GM13977 (cell line): ENCODE measurements at places on chromosomes 5 and 9.

DNA sequence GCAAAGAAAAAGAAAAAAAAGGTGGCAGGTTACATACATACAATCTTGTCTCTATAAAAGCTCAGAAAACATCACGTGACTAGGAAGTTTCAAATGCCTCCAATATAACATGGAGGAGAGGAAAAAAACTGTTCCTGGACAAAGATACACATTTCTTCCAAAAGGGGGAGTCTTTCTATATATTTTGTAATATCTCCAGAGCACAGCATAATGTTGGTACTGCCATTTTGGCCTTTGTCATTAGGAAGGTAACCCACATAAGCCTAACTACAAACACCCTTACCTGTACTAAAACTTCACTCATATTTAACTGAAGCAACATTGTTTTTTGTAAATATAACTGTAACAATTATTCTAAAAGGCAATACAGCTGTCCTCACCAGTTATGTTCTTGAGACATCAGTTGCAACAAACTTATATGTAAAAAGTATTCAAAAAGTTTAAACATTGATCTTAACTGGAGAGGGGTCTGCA is 1.2 kb upstream of the BTF3 start:
- no peak for DNase-seq

DNA sequence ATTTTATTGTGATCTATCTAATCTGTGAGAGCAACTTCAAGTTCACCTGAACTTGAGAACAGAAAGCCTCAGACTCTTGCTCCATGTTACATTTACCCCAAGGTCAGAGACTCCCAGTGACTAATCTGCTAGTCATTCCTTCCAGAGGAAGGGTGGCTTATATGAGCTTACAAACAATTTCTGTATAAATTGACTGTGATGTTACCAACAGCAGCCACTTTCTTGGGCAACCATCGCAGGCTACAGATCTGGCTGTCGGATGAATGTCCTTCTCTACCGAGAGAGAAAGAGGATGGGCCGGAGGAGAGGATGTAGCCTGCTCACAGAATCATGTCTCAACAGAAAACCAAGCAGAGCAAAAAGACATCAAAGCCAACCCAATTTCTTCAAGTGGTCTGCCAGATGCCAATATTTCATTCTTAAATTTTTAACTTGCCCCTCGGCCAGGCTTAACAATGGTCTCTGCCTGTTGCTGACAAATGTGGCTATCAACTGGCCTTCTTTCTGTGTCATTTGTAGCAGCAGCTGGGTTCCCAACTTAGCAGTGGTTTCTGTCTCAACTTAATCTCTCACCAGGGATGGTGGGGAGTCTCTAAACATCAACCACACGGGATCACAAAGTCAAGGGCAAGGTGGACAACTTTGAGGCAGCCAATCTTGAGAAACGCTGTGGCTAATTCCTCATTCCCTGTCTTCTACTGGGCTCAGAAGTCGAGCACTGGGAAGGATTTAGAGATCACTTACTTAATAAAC is 81.3 kb downstream of the RAPGEF1 start:
- DNase-seq: no peak

GRCh38 chr9:128768606-128769005 is 3.1 kb downstream of the ZER1 start:
- DNase-seq: no peak

DNA sequence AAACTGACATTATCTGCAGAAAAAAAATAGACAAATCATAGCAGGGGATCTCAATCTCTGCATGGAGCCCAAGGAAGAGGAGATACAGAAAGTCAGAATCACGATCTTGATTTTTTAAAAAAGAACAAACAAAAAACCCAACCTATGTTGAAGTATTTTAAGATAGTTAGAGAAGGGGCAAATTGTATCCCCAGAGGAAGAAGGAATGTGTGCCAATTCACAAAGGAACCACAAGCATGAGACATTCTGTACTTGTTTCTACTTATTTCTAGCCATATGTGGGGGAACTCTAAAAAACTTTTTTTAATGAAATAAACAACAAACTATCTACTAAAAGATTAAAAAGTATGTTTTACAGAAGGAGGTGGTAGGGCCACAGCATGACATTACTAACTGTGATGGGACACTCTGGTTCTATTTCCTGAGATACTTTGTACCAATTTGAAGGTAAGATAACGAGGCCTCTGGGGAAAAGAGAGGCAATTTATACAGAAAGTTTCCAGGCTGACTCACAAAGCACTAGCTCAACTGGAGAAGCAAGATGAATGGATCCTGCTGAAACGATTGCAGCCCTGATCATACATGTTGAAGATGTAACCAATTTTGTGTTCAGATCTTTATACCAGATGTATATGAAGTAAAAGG is 22.5 kb downstream of the RANBP3L start:
- no peak for DNase-seq

DNA sequence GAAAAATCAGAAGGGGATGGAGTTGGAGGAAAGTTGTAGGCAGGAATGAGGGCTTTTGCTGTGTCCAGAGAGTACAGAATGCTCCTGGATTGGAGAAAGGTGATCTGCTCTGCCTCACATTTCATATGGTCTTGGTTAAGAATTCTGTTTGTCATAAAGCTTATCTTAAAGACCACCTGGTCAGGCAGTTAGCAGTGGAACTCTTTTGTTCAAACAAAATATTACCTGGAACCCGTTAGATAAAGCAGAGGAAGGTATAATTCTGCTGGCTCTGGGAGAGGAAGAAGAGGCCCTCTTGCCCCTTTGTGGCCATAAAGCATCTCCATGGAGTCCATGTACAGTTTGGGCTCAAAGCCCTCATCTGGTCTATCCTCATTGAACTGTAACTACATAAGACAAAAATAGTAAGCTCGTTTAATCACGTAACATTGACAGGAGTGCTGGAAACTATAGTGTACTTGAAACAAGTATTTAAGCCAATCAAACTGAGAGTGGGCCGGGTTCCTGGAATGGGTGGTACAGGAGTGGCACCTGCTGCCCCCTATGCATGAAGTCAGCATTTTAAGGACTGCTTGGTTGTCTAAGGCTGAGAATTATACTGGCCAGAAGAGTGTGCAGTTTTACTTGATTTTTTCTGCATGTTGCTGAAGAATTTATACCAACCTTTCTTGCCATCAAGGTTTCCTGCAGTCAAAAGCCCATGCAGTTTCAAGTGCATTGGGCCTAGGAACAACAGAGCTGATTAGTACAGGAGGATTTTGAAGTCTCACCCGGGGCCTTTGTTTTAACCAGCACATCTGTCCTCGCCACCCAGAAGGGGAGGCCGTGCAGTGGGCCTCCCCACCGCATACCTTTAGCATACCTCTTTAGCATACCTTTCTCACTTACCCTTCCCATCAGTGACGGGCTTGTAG is 39.9 kb downstream of the STXBP1 start:
- no peak for DNase-seq

DNA sequence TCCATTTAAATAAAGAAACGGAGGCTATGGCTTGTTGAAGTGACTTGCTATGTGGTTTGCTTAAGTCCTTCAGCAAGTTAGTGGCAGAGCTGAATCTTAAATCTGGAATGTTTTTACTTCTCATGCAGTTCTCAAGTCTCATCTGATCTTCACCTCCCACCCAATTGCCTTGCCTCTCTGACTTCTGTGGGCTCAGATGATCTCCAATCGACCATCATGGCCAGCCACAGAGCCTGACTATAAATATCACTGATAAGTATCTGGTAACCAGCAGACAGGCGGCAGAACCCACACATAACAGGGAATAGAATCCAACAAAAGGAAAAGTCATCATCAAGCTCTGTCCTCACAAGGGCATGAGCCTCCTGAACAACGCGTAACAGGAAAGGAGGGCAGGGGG is 149.9 kb downstream of the FAM114A2 start:
- DNase-seq: no peak

GRCh38 chr5:4627929-4628328 is 512.2 kb upstream of the ADAMTS16 start:
- DNase-seq: no peak

DNA sequence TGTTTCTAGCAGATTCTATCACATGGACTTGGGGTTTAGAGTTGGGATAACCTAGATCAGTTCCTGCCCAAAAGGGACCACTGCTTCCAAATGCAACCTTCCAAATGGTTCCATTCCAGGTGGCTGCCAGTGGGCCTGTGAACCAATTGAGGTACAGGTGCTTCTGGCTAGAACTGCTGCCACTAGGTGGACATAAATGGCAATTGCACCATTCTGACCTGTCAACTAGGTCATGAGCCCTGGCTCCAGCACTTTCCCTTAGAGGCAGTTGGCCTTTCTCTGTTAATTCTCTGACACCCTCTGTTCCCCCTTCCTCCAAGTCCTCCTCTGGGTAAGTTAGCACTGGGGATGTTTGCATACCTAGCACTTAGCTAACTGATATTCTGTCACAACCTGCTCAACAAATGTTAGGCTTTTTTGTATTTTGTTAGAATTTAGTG is 16.6 kb upstream of the HEMGN start:
- peak; percentile 72 for DNase-seq

GRCh38 chr9:130235558-130236435 is 29.8 kb upstream of the HMCN2 start:
- DNase-seq: peak; percentile 73

DNA sequence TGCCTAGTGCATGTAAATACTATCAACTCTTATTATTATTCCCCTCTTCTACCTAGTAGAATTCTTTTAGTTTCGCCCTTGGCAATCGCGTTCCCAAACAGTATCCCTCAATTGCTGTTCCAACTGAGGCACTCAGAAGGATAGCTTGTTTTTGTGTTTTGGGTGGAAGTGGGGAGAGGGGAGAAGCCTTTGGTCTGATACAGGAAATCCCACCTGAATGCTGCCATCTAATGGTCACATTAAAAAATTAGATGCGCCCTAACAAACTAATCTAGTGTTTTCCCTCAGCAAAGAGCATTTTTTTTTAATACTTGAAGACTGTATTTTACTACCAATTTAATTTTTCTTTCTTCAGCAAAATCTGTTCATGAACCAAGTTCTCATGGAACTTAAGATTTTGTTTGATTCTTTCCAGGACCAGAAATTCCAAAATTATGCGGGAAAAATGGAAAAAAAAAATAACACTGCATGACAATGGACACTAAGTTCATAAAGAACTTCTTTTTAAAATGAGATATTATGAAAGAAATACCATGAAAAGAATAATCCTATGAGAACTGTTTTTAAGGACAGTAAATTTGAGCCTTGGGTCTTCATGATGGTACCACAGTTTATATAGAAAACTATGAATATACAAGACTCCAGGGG is 22.2 kb upstream of the GLDC start:
- peak; percentile 68 for DNase-seq

DNA sequence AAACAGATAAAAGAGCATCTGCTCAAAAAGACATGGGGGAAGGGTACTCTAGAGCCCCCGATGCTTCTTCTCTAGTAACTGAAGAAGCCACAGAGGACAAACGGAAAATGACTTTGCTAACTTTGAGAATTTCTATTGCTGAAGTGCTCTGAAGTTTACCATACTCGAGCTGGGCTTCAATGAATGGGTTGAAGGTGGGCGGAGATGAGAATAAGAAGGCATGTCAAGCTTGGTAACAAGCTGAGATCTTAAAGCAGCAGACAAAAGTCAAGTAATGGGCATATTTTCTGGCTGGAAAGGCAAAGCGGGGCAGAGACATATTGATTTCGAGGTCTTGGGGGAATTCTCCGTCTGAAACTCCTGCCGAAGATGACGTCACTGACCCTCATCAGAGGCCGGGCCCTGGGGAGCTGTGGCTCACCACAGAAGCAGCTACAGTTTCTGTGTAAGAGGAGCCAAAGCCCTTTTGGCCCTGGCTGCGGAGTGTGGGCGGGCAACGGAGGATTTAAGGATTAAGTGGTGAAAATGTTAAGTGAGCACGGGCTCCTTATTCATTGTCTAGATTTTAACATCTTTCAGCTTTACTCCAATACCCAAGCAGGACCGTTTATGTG is 115.8 kb upstream of the SLIT3 start:
- peak; percentile 6 for DNase-seq

- no peak for DNase-seq
Observed at GRCh38 chr9:116233160-116233530, 79.6 kb downstream of the PAPPA start.

DNA sequence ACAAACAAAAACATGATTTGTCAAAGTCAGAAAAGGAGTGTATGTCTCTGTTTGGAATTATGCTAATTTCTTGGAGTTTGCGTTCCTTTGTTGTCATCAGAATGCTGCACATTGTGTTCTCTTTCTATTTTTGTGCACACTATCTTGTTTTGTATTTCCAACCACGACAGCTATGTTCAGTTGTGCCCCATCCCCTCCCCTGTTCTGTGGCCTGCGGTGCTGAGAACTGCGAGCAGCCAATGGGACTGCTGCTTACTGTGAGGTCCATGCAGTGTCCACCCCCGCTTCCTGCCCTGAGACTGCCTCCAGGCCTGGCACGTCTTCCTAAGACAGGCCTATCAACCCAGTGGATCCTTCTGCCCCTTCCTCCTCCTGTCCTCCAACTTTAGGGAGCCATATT is 76.8 kb downstream of the PALM2AKAP2 start:
- DNase-seq: no peak

- no peak for DNase-seq
Observed at GRCh38 chr9:90946982-90947381, 145.4 kb downstream of the SYK start.

GRCh38 chr5:116507941-116508655 is 66.5 kb downstream of the SEMA6A start:
- DNase-seq: no peak

GRCh38 chr5:1006656-1007071 is 1.9 kb upstream of the NKD2 start:
- no peak for DNase-seq

- DNase-seq: no peak
Observed at GRCh38 chr9:82810915-82811314, 252.0 kb downstream of the RASEF start.

GRCh38 chr5:153018121-153018520 is 472.3 kb upstream of the GRIA1 start:
- no peak for DNase-seq

- no peak for DNase-seq
Observed at GRCh38 chr9:95021166-95021886, 294.8 kb downstream of the AOPEP start.

DNA sequence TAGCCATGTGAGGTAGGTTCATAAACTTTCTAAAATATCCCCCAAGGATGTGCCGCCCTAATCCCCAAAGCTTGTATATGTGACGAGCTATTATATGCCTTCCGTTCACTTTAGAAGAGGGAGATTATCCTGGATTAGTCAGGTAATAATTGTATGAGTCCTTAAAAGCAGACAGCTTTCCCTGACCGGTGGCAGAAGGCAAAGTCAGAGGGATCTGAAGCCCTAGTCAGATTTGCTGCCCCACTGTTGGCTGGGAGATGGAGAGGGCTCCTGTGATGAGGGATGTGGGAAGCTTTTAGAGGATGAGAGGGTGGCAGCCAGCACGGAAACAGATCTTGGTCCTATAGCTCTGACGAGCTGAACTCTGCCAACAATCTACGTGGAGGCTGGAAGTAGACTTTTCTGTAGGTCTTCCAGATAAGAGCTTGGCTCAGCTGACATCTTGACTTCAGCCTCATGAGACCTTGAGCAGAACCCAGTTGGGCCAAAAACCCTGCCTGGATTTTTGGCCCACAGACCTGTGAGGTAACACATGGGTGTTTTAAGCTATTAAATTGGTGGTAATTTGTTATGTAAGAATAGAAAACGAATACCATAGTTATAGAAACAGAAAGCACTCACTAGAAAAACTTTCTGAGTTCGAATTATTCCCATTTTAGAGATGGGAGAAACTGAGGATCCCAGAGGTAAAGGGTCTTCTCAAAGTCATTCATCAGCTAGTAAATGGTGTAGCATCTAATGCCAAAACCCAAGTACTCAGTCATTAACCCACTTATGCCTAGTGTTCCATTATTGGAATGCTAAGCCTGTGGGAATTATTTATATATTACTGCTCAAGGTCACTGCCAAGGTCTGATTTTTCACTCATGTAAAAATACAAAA is 48.9 kb downstream of the SH3PXD2B start:
- no peak for DNase-seq

- no peak for DNase-seq
Observed at GRCh38 chr9:136593581-136593980, 47.7 kb upstream of the NOTCH1 start.
